Purkinje cell (primary cell): ENCODE measurements at places on chromosomes 11 and 22. TPM values are rescaled to one million over a fixed set of nuclear protein-coding genes. Genes with fewer than 3 reads are reported as not detected.

EIF4ENIF1 gene
- 12.3 and 16.2 TPM in 2 replicates for polyA plus RNA-seq

CD3D gene
- not detected in 2 replicates for polyA plus RNA-seq

ANO9 gene
- not detected in 2 replicates for polyA plus RNA-seq

SLN gene
- polyA plus RNA-seq: 12.9 TPM in 1 of 2 replicates, not detected in the other

MRGPRE gene
- not detected in 2 replicates for polyA plus RNA-seq

CDKN1C gene
- 6.2 and 6.5 TPM in 2 replicates for polyA plus RNA-seq

GNAZ gene
- polyA plus RNA-seq: 24.5 and 27.3 TPM in 2 replicates
